ENCODE measurements at places on chromosomes 5 and 9.

DNA sequence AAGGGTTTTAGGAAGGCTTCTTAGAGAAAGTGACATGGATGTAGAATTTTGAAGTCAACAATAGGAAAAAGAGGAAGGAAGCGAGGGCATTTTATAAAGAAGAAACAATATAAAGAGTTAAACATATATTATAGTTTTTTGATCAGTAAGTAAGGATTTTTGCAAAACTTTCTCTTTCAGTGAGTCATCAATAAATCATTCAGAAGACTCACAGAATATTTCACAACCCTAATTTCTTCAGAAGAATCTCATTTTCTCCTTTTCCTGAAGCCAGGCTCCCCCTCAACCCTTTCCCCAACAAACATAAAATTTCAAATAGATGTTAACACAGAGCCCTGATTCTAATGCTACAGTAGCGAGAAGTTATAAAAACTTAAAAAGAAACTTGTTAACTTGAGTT is 4.3 kb upstream of the COX7C start:
- no peak for DNase-seq

DNA sequence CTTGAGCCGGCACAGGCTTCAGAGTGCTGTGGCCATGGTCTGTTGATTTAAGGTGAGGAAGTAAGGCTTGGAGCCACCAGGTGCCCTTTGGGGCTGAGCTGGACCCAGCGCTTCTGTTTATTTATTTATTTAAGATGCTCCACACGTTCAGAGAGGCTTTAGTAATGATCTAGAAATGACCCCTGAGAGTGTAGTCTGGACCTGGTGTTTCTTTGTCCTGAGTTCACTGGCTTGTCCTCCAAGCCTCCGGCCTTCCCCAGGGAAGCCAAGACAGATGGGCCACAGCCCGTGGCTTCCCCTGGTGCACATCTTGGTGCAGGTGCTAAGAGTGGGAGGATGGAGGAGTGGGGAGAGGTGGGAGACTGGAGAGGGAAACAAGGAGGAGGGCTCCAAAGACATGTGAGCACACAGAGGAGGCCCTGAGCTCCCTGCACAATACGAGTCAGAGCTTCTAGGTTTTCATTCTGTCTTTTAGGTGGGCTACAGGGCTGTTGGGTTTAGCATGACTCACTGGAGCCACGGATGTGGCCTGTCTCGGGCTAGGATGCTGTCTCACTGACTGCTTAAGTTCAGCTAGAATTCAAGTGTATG is 56.9 kb downstream of the AHRR start:
- DNase-seq = no peak

- DNase-seq = no peak
These were observed 52.5 kb upstream of the CTNNA1 start for GRCh38 chr5:138700581-138701362.

- DNase-seq = no peak
These were observed 96.6 kb downstream of the UBAP2 start for GRCh38 chr9:33952066-33952465.

- DNase-seq = no peak
These were observed 65.8 kb downstream of the DOCK2 start for GRCh38 chr5:169702693-169703481.

DNA sequence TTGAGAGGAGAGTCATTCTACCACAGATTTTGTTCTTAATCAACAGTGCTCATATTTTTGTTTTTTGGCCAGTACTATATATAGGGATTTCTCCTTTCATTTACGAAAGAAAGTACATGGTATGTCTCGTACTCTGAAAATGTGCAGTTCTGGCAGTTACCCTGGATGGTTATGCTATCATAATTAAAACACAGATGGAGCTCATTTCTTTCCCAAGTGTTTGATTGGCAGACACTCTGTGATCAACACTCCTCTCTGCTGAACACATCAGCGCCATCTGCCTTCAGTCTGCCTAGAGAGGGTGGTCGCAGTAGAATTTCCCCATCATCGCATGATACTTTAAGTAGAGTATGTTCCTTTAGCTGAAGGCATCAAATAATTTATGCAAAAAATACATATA is 64.5 kb downstream of the PAM start:
- no peak for DNase-seq

GRCh38 chr9:104091708-104092107 is 2.4 kb upstream of the SMC2 start:
- DNase-seq = no peak

DNA sequence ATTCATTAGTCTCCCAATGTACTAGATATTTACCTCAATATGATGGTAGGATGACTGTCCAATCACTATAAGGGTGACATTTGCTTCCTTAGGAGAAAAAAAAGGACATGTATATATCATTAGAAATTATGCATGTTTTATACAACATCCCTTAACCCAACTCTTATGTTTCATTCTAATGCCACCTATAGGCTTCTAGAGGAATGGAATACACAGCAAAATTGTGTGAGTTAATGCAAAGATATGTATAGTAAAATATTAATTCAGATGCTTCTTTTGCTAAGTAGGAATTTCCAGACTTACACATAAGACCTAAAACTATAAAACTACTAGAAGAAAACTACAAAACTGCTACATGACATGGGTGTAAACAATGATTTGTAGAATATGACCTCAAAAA is 3.5 kb downstream of the PRXL2C start:
- peak; percentile 3 for DNase-seq

DNA sequence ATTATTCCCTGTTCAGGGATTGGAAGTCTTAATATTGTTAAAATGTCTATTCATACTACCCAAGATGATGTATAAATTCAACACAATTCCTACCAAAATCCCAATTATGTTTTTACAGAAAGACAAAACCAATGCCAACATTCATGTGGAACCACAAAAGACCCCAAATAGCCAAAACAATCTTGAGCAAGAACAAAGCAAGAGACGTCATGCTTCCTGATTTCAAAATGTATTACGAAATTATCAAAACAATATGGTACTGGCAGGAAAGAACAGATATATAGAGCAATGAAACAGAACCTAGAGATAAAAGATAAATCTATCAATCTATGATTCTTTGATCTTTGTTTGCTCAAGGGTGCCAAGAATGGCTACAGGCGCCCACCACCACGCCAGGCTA is 237.9 kb downstream of the TAF11L14 start:
- DNase-seq = no peak

GRCh38 chr9:19154135-19154612 is 26.9 kb upstream of the PLIN2 start:
- DNase-seq = no peak

GRCh38 chr5:136364307-136364706 is 1.0 kb downstream of the TRPC7 start:
- DNase-seq = no peak

DNA sequence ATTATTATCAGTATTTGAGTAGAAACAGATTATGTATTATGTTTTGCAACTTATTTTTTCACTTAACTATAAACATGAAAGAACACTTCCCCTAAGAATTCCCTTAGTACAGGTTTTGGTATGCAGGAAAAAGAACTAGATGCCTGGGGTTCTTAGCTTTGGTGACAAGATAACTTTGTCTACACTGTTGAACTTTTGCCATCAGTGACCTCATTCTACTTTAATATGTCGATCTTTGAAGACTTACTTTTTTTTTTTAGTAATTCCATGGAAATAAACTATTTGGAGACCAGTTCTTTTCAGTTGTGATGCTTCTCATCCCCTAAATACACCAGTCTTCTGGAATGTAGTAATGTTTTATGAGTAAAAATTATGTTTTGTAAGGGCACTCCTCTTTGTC is 34.3 kb downstream of the ZNF462 start:
- DNase-seq = no peak

DNA sequence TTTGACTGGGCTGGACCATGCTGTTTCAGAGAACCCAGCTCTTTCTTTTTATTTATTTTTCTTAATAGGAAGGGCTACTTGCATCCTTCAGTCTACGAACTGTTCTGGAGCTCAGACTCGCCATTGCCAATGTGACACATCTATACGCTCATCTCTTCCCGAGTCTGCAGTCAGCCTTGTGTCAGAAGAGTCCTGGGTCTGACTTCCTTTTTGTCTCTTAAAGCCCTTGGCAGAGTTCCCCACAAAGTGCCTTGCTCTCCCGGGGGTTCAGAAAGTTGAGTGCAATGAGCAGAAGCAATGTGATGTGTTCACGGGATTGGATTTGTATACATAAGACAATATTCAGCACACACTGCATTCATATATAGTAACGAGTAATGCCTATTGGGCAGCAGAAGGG is 140.4 kb downstream of the ATPSCKMT start:
- no peak for DNase-seq

- DNase-seq = no peak
These were observed 970 bp upstream of the ARRDC1 start for GRCh38 chr9:137604345-137605086.

DNA sequence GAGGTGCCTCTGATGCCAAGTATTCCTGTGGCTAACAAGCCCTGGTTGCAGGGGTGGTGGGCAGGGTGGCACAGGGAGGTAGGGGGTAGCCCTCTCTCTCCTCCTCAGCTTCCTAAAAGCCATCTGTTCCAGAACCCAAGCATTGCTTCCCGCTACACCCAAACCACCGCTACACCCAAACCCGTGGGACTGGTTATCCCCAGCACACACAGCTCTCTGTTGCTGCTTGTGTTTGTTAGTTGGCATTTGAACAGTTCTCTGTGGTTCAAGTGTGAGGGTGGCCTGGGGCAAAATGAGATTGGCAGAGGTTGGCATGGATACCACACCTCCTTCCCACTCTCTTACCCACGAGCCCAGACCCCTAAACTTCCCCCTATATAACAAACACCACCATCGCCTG is 40.4 kb downstream of the SPARC start:
- no peak for DNase-seq

GRCh38 chr5:56166671-56167385 is 66.3 kb downstream of the ANKRD55 start:
- no peak for DNase-seq

DNA sequence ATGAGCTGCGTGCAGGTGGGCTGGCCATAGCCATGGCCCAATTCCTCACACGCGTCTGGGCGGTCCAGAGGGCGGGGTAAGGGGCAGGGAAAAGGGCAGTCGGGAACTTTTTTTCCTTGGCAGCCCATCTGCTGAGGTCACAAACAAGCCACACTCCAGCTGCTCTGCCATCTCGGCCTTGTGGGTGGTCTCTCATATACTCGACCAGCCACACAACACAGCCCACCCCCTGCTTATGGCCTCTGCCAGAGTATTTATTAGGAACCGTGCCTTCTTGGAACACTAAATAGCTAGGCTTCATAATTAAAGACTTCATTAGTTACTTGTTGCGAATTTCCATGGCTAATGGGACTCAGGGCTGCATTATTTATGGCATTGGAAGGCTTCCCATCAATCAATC is 98.5 kb upstream of the LHFPL2 start:
- DNase-seq = no peak

DNA sequence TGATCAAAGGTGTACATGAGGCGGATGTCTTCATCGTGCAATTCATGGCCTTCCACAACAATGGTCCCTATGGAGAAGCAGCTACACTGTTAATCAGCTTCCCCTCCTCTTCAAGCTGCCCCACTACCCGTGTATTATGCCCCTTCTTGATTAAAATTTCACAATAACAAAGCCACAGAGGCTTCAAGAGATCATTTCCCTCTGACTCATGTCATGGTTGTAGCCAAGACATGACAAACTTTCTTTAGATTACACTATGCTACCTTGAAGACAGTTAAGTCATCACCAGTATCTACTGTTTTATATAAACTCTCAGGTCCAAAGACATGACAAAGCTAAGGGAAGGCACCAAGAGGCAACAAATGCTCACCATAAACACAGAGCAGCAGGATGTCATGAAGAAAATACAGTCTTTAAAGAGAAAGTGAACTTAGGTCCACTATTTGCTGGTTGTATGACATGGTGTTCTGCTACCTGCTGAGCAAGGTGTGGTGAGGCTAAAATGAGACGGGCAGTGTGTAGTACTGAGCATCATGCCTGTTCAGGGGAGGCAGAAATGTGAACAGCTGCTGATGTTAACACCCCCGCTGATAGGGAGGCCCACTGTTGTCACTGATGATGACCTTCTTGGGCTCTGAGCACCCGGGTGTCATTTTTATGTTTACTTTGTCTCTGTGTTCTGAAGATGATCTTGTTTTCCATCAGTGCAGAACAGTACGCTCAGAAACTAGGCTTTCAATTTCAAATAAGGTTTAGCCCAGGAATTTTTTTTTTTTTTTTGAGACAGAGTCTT is 48.3 kb downstream of the IARS1 start:
- no peak for DNase-seq

DNA sequence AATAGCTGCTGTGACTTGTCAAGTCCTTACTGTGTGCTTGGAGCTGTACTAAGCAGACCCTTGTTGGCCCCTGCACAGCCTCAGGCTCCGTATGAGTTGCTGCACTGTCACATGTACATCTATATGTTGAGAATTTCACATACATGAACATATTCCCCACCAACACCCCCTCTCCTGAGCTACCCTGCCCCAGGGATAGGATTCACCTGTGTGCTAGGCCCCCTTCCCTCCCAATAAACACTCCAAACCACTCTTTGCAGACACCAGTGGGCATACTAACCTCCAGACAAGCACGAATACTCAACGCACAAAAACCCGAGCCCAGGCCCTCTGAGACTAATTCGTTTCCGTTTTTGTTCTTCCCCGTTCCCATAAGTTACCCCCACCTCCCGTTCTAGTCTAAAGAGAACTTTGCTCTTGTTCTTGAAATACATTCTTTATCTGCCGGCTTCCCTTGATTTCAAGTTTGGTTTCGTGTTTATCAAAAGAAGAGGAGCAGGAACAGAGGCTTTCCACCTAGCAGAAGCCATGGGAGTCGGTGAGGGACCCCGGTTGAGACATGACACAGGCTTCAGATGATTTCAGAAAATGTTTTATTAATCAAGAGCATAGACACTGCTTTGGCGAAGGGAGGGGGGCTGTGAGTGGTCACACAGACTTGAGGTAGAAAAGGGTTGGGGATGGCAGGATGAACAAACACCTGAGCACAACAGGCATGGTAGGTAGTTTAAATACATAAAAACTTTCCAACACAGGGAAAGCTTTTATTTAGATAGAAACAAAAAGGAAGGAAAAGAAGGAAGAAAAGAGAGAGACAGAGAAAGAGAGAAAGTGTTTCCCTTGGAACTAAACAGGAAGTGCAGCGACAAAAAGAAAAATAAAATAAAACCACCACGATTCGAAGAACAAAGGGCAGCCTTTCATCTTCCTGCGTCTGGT is 3.4 kb downstream of the HAND1 start:
- no peak for DNase-seq

DNA sequence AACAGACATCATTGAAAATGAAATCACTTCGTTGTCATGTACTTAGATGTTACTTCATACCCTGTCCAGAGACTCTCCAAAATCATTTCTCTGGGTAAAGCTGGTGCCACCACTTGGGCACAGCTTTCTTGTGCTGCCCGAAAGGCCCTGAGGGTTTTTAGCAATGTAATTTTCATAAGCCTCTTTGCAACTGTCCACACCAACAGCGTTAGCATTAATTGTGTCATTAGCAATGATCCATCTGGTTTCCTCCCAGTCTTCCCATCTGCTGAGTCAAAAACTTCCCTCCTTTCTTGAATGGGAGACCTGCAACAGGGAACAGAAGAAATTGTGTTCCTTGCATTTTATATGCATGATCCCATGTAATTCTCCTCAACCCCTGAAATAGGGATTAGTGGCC is 8.6 kb upstream of the MSX2 start:
- DNase-seq = no peak

GRCh38 chr5:56052735-56053134 is 58.0 kb upstream of the IL6ST start:
- DNase-seq = no peak

GRCh38 chr5:160799184-160799583 is 52.8 kb downstream of the ATP10B start:
- no peak for DNase-seq

- DNase-seq = no peak
These were observed 236.1 kb downstream of the ADAMTSL1 start for GRCh38 chr9:18710065-18710464.

Data from NCI-H1417 treated with DMSO at 0.1 percent for 48 hours (cell line).